ENCODE measurements at places on chromosomes 16 and 17.

DNA sequence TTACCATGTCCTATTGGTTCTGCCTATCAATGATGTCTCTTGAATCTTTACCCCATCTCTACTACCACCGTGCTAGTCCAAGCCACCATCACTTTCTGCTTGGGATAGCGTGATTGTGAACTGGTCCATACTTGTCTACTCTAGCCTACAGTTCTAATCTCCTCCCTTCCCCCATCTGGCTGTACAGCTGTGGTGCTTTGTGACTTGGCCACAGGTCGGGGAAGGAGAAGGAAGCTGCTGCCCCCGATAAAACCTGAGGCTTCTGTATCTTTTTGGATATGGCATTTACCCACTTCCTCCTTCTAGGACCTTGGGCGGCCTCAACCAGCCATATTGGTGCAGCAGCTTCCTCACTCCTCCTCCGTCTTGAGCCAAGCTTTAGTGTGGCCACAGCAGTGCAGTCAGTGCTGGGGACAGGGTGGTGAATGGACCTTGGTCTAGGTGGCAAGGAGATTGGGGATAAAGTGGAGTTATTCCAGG, 314 bp upstream of the ITGA2B start:
- no peak overlapping the region for H3K4me3 ChIP-seq
- no peak overlapping the region for H3K27ac ChIP-seq
- DNase-seq, result no peak

DNA sequence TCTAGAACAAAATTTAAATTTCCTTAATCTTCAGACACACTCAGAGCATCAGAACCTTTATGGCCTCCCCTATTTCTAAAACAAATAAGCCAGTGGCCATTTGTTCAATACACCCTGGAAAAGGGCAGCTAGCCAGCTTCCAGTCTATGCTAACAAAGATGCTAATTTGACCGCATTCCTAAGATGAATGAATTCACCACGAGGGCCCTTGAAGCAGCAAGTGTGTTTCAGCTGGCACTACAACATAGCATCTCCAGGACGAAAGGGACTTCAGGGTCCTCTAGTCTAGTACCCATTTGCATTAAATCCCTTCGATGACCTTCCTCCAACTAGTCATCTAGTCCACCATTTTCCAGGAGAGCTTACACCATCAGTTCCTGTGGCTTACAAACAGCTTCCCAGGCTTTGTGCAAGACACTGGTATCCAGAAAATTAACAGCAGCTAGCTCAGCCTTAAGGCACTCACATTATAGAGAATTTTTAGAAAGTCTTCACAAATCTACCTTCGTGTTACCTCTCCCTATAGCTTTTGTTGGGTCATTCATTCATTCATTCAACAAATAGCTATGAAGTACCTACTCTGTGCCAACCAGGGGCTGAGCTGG, 10.9 kb downstream of the KRT37 start:
- H3K27ac ChIP-seq, result no peak overlapping the region
- DNase-seq, result no peak

- no peak overlapping the region for H3K27ac ChIP-seq
- no peaks in the 10 kb centered on the region for H3K27me3 ChIP-seq
- no peaks in the 10 kb centered on the region for H3K4me1 ChIP-seq
- DNase-seq, result no peak
- no peaks in the 10 kb centered on the region for H3K36me3 ChIP-seq
These were observed 30.5 kb downstream of the SMIM36 start for GRCh38 chr17:55480631-55481315.

DNA sequence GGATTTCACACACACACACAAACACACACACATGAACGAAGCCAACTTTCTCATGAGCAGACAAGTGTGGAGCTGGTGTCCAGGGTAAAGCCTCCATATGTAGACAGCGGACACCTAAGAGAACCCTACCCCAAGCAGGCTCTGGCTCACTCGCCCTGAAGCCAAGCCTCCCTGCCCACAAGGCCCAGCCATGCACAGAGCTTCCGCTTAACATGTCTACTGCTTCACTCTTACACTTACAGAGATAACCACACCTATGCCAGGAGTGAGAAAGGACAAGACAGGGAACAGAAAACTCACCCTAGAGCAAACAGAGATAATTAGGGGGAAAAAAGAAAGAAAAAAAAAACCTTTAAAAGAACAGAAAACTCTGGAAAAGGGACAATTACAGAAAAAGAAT, 67.5 kb downstream of the CYTH1 start:
- no peak overlapping the region for H3K27ac ChIP-seq
- H3K4me3 ChIP-seq, result no peak overlapping the region
- DNase-seq, result no peak

DNA sequence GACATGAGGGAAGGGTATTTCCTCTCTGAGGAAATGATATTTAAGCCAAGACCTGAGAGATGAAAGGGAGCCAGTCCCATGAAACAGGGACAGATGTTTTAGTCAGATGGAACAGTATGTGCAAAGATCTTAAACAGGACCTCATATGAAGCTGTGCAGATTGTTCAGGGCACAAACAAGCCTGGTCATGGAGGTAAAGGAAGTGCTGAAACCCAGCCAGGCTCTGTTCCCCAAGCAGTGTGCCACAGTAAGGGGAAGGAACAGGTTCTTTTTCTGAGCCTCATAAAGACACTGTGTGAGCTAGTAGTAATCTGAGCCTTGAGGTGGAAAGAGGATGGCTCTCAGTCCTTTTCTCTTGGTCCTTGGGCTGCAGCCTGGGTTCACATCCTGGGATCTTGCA, 159.9 kb downstream of the ANKFN1 start:
- H3K4me1 ChIP-seq, result no peaks in the 10 kb centered on the region
- no peaks in the 10 kb centered on the region for H3K36me3 ChIP-seq
- no peak overlapping the region for H3K27ac ChIP-seq
- H3K4me3 ChIP-seq, result no peak overlapping the region
- H3K27me3 ChIP-seq, result no peaks in the 10 kb centered on the region
- no peak for DNase-seq

- H3K4me1 ChIP-seq, result peaks cover 34% of the 10 kb centered on the region
- peak overlapping the region; percentile 6 for H3K4me3 ChIP-seq
- H3K36me3 ChIP-seq, result no peaks in the 10 kb centered on the region
- H3K27me3 ChIP-seq, result no peaks in the 10 kb centered on the region
- no peak for DNase-seq
- peak overlapping the region; percentile 72 for H3K27ac ChIP-seq
These were observed 19.9 kb upstream of the ZNF750 start for GRCh38 chr17:82859431-82860403.

GRCh38 chr17:6078458-6078871, 8.3 kb downstream of the WSCD1 start:
- H3K36me3 ChIP-seq, result no peaks in the 10 kb centered on the region
- no peak overlapping the region for H3K27ac ChIP-seq
- no peak for DNase-seq

DNA sequence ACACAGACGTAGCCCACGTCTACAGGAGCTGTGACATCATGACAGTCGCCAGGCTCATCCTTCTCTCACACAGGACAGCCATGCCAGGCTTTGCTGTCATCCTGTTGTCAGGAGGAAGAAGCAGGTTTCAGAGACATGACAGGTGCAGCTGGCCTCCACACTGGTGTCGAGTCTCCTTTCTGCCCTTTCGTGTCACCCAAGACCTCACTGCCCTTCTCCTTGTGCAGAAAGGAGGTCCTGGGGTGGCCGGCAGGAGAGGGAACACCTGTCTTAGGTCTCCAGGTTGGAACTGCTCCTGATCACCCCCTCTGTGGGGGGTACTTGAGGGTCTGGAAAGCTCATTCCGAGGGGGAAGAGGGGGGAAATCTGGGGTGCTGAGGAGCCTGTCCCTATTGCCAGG, 41.6 kb upstream of the IRF8 start:
- DNase-seq, result no peak
- no peaks in the 10 kb centered on the region for H3K36me3 ChIP-seq

DNA sequence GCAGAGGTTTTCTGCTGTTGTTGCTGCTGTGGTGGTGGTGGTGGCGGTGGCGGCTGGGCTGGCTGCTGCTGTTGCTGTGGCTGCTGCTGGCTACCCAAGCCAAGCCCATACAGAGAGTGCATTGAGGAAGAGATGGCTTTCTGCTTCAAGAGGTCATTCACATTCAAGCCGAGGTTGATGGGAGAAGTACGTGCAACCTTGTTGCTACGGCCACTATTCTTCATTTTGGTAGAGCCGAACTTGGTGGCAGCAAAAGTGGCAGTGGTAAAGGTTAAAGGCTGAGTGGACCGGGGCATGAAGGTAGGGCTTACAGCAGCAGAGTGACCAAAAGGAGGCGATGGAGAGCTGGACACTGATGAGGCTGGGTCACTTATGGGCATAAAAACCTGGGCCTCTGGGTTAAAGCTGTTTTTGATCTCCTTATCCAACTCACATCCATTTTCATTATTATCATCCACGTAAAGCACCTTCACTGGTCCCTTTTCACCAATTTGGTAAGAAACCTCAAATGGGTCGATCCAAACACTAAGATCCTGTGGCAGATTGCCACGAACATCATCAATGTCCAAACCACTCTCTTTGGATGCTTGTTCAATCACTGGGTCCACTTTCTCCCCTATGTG, 2.8 kb downstream of the TOB1 start:
- peak overlapping the region; percentile 82 for H3K4me3 ChIP-seq
- H3K27me3 ChIP-seq, result no peaks in the 10 kb centered on the region
